Naive thymus-derived CD4-positive, alpha-beta T cell (primary cell): ENCODE measurements at places on chromosomes 1 and 21. TPM values are rescaled to one million over a fixed set of nuclear protein-coding genes. Genes with fewer than 3 reads are reported as not detected.

GRCh38 chr1:9376430-9376829 is 83.7 kb downstream of the SPSB1 start:
- H3K4me3 ChIP-seq, result no peak overlapping the region
- no peaks in the 10 kb centered on the region for H3K36me3 ChIP-seq
- H3K27ac ChIP-seq, result no peak overlapping the region

- H3K4me1 ChIP-seq, result no peaks in the 10 kb centered on the region
- DNase-seq, result no peak
- no peak overlapping the region for H3K4me3 ChIP-seq
- H3K36me3 ChIP-seq, result no peaks in the 10 kb centered on the region
- H3K27ac ChIP-seq, result no peak overlapping the region
Observed at GRCh38 chr1:10380594-10381275, 18.1 kb upstream of the PGD start.

The IQCC gene
- total RNA-seq, result 2.5 TPM

The RGS18 gene
- total RNA-seq, result 0.20 and 0.53 TPM in 2 replicates
